Fibroblast of skin of right quadriceps (primary cell): ENCODE measurements at places on chromosomes 2 and 18.

GRCh38 chr2:69104261-69104660 lies 91.3 kb downstream of the ANTXR1 start:
- DNase-seq, result no peak

DNA sequence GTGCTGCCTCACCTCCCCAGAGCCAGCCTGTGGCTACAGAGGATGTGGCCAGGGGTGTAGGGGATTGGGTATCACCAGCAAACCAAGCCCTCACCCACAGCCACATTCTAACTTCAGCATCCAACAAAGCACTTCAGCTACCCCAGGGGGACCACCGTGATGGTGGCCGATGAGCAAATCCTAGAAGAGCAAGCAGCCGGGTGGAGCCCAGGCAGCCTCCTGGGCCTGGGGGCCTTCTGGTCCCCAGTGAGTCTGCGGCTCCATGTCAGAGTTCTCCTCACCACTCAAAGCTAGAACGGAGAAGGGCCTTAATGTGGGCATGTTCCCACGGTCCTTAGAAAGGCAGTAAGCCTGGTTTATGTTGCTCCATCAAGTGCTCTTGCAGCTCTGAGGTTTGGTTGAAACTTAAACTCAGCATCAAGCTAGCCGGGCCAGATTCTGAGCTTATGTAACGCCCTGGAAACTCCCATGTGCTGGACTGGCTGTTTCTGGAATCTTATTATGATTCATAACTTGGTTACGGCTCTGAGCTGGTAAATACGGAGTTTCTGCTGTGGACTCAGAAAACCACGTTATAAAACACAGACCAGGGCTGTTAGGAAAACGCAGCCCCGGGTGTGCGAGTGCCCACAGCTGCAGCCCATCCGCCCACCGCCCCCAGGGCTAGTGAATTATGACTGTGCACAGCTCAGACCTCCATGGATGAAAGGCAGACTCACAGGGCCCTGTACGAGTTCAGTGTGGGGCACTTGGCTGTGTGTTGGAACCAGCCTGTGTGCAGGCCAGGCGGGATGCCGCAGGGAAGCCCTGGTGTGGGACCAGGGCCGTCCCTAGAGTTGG lies 99.8 kb downstream of the SEPTIN10 start:
- peak; percentile 86 for DNase-seq

GRCh38 chr18:74563999-74564398 lies 29.7 kb downstream of the CNDP1 start:
- DNase-seq, result no peak

DNA sequence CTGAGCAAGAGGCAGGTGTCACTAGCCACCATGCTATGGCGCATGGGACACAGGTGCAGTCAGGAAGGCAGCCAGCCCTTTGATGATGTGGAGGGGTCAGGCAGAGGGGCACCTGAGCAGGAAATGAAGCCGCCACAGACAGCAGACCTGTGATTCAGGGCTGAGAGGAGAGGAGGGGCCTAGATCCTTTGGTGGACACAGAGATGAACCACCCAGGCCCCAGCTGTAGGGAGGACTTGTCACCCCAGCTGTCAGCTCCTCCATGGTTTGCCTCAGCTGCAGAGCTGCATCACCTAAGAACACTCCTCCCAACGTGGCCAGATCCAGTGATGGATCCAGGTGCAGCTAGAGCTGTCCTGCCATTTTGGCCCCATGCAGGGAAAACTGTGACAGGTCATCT lies 11.6 kb downstream of the ASB18 start:
- DNase-seq, result no peak

DNA sequence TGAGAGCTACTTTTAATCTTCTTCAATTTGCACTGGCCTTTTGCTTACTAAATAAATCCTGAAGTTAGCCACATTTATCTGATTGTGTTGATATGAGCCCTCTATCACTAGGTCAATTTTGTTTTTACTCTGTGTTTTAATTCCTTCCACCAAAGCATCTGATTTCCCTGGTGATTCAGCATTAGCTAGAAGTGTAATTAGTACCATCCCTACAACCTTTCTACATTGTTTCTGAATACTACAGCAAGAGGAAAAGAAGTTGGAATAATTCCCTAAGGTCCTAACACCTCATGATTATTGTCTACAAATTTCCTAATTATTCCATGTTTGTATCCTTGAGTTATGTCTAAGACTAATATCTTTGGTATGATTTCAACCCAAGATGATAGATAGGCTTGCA lies 1093.6 kb downstream of the SUCLG1 start:
- DNase-seq, result peak; percentile 75

DNA sequence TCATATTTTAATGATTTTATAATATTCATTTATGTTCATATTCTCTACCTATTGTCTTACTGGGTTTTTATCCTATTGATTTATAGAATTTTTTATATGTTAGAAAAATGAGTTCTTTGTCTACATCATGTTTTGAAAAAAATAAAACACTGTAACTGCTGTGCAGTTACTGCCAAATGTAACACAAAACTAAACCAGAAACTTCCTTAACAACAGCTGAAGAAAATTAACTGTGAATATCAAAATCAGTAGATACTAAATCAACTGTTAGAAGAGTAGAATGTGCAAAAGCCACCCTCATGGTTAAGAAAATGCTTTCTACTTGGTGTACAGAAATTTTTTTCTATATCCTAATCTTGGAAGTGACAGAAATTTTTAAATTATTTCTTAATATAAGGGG lies 69.5 kb downstream of the PTRHD1 start:
- DNase-seq, result no peak

- peak; percentile 21 for DNase-seq
Observed at GRCh38 chr2:37323781-37324535, 675 bp downstream of the PRKD3 start.

- DNase-seq, result no peak
Observed at GRCh38 chr2:167908786-167909185, 338.6 kb downstream of the STK39 start.

- DNase-seq, result peak; percentile 29
Observed at GRCh38 chr2:133262893-133263292, 305.4 kb downstream of the NCKAP5 start.

- DNase-seq, result no peak
Observed at GRCh38 chr2:145985517-145985916, 1465.6 kb upstream of the ZEB2 start.

GRCh38 chr2:20350041-20350712 lies 467 bp downstream of the PUM2 start:
- DNase-seq, result peak; percentile 45

DNA sequence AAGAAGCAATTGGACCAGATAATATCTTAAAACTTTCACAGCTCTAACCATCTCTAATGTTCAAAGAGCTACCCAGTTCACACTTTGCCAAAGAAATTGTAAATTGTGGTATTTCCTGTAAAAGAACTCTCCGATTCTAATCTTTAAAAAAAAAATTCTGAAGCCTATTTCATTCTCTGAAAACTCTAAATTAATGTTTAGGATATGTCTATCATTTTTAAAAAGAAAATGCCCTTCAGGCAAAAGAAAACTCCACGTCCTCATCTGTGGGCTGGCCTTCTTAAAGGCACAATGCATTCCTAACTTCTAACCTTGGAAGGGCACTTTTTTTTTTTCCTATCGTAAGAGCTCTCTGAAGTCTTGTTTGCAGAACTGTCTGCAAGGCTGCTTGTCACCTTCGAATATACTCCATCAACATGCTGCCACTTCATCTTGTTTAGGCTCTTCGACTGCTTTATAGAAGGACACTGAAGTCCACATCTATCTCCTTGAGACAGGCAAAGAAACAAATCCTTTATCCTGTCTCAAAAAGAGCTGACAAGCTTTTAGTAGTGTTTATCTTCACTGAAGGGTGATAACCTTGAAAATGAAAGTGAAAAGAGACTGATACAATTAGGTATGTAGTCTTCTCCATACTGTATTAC lies 124.3 kb upstream of the SLC39A10 start:
- peak; percentile 6 for DNase-seq

- peak; percentile 28 for DNase-seq
Observed at GRCh38 chr2:124027182-124027581, 2.1 kb downstream of the CNTNAP5 start.

DNA sequence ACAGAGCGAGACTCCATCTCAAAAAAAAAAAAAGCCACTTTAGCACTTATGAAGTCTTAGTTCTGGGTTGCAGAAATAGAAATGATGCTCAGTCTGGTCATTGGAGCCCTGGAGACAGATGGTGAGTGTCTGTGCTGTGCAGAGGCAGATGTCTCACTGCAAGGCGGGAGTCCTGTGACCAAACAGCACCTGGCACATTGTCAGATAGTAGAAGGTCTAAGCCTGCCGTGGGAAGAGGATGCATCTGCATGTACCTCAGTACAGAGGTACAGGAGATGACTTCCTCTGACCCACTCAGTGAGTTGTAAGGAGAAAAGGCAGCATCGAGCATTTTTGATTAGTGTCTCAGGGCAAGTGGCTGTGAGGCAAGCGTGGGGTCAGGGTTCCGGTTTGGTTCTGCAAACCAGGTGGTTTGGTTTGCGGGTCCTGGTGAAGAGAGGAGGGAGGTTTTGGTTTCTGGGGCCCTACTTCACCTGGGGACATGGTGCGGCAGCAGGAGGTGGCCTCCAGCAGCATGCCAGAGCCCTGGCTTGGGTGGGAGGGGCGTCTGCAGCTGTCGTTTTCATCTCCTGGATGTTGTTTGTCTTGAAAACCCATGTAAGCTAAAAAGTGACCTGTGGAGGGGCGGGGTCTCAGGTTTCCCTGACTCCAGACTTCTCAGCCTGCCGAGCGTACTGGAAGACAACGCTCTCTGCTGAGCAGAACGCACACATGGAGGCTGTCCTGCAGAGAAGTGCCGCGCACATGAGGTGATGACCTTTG lies 3.8 kb downstream of the RBFA start:
- no peak for DNase-seq

GRCh38 chr2:212237350-212238095 lies 301.1 kb downstream of the ERBB4 start:
- no peak for DNase-seq

DNA sequence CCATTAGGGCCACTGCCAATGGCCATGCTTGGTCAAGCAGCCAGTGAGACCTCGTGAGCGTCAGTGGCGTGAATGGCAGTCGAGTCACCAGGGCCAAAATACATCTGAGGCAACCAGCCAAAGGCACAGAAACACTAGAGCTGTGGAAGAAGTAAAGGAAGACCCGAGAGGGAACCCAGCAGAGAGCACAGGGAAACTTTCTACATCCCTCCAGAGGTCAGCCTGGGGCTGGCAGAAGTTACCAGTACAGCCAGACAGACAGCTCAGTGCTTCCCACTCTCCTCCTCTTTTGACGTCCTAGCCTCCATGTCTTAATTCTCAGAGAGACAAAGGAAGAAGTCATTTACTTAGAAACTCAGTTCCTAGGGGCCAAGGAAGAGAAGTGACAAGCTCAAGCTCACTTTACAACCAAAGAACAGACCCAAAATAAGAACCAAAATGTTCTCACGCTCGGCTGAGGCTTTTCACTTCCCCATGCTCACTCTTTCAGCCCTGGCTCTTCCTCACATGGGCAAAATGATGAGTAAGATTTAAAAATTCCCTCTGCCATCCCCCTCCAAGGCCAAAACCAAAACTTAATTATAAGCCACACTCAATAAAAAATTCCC lies 8.7 kb downstream of the CYRIA start:
- DNase-seq, result no peak

DNA sequence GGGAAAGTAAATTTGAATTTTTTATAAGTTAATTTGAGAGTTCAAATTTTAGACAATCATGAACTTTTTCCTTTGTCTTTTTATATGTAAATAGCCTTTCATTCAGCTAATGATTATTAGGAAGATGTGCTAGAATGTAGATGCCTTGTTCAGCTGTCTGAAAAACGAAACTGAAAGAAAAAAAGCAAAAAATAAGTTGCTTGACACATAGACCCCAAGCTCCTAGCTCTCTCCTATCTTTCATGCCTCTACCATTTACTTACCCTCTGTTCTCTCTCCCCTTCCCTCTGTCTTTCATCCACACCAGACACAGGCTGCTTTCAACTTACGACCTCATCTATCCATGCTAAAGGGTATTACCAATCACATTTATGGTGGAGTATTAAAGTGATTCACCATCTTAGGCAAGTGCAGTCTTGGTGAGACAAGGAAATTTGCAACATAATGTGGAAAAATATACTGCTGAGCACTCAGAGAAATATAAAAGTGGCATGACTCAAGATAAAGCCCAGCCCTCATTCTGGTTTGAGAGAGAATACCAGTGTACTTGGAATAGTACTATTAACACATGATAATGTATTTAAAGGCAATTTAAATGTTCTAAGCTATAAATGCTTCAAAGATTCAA lies 425.6 kb downstream of the SUCLG1 start:
- no peak for DNase-seq

DNA sequence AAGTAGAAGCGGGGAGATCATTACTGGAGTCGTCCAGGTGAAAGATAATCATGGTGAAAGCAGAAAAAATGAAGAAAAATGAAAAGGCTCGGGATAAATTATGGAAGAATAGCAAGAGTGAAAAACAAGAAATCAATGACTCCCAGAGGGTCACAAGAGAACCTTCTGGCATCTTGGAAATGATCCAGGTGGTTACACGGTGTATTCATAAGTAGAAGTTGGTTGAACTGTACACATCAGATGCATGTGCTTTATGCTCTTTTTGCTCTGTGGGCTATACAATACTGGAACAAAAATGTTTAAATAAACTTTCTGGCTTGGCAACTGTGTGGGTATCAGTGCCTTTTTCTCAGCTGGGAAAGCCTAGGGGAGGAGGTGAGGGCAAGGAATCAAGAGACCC lies 348.9 kb downstream of the RND3 start:
- DNase-seq, result no peak

DNA sequence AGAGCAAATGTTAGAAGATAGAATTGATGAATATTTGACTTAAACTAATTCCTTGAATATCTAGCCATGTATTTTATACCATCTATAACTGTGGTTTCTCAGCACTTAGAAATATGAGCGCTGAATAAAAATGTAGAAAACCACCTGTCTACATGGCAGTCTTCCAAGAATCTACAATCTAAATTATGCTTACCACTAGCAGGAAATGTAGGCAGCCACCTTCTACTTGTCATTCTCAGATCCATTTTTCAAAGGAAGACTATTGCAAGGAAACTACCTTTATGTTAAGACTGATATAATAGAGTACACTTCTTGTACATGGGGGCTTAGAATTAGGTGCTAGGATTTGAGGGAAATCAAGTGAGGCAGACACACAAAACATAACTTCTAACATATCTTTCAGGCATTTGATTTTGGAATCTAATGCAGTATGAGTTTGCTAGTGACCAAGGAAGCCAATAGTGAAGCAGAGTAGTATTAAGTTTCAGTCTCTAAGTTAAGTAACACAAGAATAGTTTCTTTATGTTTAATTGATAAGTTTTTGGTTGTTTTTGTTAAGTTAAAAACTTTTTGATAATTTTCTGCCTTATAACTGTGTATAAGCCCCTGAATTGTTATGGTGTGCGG lies 175.9 kb upstream of the ITGA4 start:
- DNase-seq, result no peak

DNA sequence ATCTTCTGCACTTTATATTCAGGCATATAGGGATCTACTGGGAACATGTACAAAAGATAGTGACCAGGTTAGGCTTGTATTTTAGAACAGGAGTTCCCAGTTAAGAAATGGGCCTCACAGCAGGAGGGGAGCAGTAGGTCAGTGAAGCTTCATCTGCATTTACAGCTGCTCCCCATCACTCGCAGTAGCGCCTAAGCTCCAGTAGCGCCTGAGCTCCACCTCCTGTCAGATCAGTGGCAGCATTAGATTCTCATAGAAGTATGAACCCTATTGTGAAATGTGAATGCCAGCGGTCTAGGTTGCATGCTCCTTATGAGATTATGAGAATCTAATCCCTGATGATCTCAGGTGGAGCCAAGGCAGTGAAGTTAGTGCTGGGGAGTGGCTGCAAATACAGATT lies 224.4 kb upstream of the CYRIA start:
- DNase-seq, result no peak

- DNase-seq, result no peak
Observed at GRCh38 chr2:181907057-181907456, 15.5 kb downstream of the ITPRID2 start.
